ENCODE measurements at places on chromosomes 12 and 14. TPM values are rescaled to one million over a fixed set of nuclear protein-coding genes. Genes with fewer than 3 reads are reported as not detected.

GRCh38 chr12:65606008-65606766 lies 218.1 kb upstream of the HMGA2 start:
- DNase-seq, result no peak

DNA sequence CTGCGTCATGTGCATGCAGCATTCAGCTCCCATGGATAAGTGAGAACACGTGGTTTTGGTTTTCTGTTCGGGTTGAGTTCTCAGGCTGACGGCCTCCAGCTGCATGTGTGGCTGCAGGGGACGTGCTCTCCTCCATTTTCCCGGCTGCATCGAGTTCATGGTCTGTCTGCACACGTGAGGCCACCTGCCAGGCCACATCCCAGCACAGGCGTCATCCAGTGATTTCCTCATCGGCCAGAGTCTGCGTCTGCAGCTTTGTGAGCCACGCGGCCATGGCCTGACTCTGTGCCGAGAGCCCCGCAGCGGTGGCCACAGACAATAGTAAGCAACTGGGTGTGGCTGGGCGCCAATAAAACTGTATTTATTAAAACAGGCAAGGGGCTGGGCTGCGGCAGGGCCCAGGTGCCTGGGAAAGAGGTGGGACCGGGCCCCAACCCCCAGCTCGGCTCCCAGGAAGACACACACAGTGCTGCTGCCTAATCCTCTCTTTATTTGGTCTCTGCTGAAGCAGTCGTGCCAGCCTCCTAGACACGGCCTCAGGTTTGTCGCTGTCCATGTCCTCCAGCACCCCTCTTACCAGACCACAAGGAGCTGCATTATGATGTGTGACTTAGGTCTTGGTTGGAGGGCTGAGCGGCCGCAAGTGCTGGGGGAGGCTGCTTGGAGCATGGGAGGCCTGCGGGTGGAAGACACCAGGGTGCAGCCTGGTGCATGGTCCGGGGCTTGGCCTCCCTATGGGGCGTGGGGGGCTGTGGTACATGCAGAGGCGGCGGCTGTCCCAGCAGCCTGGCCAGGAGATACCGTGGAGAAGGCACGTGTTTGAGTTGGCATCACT lies 52.0 kb downstream of the NOC4L start:
- DNase-seq, result peak; percentile 15

DNA sequence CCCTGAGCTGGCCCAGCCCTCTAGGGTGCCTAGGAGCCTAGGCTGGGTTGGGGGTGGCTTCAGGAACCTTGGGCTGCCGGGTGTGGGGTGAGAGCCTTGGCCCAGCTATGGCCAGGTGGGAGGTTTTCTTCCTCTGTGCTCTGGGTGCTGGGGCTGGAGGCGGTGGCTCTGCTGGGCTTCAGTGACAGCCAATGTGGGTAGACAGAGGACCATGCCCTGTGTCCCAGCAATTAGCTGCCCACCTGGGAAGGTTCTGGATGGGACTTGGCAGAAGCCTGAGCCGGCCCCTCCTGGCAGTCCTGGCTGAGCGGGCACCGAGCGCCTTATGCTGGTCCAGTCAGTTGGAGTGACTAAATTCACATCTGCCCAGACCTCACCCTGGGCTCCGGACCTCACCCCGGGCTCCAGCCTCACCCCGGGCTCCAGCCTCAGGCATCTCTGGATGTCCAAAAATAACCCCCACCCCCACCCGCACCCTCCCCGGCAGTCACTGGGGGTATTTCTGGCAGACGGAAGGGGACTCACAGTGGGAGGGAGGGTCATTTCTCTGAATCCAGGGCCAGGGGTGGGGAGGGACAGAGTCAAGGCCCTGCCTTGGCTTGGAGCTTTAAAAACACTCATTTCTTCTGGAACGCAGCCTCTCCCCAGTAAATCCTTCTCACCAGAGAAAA lies 46.9 kb downstream of the CYP46A1 start:
- DNase-seq, result no peak

DNA sequence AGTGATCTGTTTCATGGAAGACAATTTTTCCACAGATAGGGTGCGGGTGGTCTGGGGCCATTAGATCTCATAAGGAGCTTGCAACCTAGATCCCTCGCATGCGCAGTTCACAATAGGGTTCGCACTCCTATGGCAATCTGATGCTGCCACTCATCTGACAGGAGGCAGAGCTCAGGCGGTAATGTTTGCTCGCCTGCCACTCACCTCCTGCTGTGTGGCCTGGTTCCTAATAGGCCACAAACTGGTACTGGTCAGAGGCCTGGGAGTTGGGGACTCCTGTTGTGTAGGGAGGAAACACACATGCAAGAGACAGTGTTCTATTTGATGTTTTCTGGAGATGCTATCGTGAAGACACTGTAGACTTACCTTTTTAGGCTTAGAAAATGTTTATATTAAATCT lies 77.0 kb upstream of the FGD4 start:
- no peak for DNase-seq

TAS2R20 gene
- 2.6 TPM for polyA plus RNA-seq

GRCh38 chr12:42296503-42297109 lies 29.3 kb downstream of the ZCRB1 start:
- DNase-seq, result no peak

SLC5A8 gene
- 0.40 TPM for polyA plus RNA-seq

GRCh38 chr12:118704527-118705241 lies 276.7 kb upstream of the SRRM4 start:
- DNase-seq, result no peak

GRCh38 chr14:102717276-102717675 lies 60.0 kb upstream of the TRAF3 start:
- DNase-seq, result no peak

GRCh38 chr12:15855646-15856045 lies 26.5 kb upstream of the STRAP start:
- DNase-seq, result no peak

SERPINA10 gene
- polyA plus RNA-seq, result 0.26 TPM

CLECL1 gene
- polyA plus RNA-seq, result not detected

- DNase-seq, result no peak
Measured at GRCh38 chr12:23585156-23585781, 364.2 kb downstream of the SOX5 start.

DNA sequence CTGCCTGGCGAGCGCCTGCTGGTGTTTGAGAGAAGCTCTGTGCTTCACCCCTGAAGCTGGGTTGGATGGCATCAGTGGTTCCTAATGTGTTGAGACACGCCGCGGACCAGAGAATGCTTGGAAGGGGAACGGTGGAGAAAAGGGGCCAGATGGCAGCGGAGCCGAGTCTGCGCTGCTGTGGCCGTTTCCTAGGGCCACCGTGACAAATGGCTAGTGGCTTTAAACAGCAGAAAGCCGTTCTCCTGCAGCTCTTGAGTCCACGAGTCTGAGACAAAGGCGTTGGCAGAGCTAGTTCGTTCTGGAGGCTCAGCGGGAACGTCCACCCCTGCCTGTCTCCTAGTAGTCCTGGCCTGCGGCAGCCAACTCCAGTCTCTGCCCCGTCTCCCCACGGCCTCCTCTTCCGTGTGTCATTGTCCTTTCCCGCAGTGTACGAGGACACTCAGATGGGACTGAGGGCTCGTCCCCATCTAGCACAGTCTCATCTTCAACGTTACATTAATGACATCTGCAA lies 103.6 kb downstream of the ADGRD1 start:
- DNase-seq, result no peak
